ENCODE measurements at places on chromosomes 2 and 18.

DNA sequence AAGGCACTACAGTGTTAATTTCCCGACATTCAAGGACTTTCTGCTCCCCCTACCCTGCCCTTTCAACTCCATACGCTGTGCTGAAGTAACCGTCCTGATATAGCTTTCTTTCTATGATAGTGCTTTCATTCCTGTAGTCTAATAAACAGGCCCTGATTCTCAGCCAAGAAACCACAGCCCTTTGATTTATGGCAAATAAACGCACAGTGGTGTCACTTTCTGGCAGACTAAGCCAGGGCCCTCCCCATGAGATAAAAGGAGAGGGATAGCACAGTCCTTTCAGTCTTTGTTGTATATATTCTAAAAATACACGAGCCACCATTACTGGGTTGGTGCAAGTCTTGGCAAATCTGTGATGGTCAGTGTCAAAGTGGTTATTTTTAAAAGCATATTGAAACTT lies 291.2 kb downstream of the ALPK2 start:
- no peak for DNase-seq

DNA sequence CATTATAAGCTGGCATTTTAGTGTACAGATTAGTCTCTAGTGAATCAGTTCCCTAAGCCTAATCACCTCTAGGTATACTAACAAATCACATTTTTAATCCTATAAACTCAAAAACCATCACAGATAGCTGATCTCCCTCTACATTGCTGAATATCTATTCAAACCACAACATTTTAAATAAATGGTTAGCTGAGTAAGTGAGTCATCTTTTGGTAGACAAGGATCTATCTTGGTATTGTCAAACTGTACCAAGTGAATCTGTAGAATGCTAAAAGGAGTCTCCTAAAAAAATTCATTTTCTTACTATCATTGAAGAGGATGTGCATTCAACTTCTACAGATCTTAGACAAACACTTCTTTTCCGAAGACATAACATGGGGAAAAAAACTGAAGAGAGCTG lies 40.7 kb downstream of the INO80D start:
- DNase-seq, result no peak

DNA sequence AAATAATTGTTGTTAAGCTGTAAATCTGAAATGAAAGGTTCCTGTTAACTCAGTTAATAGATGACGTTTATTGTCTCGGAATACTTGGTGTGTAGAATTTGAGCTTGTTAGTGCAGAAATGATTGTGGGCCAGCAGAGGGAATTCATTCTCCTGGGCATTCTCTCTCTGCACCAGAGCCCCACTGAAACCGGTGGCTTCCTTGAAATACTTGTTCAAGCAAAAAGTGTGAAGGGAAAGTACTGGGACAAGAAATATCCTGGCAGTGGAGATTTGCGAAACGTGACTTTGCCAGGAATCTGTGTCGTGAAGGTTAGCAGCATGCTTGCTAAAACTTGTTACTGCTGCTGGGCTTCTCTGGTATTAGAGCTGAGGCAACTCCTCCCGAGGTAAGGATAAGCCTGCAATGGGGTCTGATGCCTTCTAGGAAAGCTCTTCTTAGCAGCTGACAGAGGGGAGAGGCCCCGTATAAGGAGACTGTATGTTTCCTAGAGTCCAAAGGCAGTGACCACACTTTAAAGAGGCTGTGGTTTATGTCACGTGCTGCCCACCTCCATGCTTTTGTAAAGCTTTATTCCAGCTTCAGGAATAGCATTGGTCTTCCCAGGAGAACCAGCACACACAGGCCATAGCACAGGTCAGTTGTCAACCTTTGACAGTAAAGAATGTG lies 2.0 kb downstream of the ITGA6 start:
- no peak for DNase-seq

GRCh38 chr2:209431701-209432100 lies 7.9 kb downstream of the MAP2 start:
- DNase-seq, result no peak

- DNase-seq, result no peak
Measured at GRCh38 chr18:38572554-38573111, 1007.0 kb upstream of the CELF4 start.

- no peak for DNase-seq
Measured at GRCh38 chr2:127463155-127463991, 45.1 kb downstream of the PROC start.

GRCh38 chr2:218781691-218782527 lies at the start of gene CYP27A1:
CYP27A1 (plus strand) TSS chr2:218782147; CDS start chr2:218782183, 36 bp downstream.
- no peak for DNase-seq

DNA sequence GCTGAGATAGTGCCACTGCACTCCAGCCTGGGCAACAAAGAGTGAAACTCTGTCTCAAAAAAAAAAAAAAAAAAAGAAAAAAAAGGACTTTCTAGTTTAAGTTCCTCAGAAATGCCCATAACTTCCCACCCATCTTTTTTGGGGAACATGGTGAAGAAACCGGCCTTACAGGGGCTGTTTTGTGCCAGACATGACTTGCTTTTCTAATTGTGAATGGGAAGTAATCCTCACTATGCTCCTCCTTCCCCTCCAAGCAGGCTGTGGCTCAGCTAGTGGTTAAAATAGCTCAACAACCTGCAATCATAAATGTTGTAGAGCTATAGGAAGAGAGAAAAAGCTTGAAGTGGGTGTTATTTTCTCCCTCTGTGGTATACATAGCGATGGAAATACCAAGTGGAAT lies 34.1 kb upstream of the OLA1 start:
- DNase-seq, result no peak

DNA sequence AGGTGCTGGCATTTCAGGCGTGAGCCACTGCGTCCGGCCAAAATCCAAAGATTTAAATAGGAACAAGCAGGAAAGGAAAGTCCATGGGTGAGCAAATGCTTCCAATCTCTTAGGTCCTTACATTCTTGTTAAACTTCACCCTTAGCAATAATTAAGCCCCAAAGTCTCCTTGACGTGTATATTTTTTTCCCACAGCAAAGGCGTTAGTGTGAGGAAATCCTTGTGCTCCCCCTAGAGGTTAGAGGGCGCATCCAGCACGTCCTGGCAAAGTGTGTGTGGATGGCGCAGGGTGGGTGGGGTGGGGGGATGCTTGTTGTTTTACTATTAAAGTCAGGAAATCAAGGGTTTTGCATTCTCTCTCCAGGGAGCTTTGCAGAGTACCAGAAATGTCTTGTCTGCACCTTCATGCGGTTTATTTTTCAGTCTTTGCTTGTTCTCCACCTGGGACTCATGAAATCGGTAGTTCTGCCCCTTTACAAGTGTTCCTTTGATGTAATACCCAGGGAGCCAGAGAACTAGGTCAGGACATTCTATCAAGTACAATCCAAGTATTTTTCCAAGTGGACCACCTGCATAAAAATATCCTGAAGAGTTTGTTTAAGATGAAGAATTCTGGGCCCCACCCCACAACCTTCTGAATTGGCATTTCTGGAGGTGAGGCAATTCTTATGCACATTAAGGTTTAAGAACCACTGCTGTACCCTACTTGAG lies 22.2 kb upstream of the ITSN2 start:
- DNase-seq, result no peak

GRCh38 chr2:50752237-50752636 lies 279.7 kb downstream of the NRXN1 start:
- DNase-seq, result no peak

DNA sequence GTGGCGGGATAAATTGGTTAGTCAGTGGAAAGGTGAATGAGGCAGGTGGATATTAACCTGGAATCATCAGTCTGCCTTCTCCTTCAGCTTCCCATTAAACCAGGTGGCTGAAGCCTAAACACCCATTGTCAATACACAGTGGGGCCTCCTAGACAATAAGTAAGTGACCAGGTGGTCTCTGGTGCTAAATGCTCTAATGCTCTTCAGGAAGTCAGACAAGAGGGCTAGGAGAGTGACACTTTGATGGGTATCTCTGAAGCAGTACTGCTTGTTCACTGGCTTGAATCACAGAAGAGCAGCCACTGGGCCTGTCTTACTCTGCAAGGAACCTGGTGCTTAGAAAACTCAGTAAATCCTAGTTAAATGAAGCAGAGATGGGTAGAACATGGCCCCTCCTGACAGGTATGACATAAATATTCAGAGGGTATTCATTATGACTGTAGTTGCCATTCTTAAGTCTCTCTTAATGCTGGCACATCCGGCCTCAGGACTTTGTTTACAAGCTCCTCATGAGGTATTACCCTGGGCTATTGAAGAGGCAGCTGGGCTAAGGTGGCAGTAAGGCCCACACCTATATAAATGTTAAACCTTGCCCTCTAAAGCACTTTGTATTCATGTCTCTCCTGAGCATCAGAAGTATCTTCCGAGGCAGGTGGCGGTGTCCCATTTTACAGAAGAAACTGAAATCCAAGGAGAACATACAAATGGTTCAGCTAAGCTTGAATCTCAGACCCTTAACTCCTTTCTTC lies 104.9 kb downstream of the NCK2 start:
- DNase-seq, result no peak

GRCh38 chr2:167853717-167854116 lies 393.7 kb downstream of the STK39 start:
- DNase-seq, result no peak

DNA sequence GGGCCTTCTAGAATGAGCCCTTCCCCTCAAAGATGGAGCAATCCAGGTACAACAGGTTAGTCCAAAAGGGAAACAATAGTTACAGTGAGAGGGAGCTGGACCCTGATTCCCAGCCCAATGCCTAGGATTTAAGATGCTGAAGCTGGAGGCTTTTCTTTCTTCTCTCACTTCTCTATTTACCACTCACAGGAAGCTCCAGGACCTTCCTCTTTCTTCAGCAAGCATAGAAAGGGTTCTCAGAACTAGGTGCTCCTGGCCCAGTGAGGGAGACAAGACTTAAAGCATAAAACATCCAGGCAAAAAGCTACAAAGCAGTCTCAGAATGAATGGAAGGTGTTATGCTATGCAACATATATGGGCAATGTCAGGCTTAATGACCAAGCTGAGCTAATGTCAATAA lies 279.0 kb downstream of the SRBD1 start:
- DNase-seq, result no peak

DNA sequence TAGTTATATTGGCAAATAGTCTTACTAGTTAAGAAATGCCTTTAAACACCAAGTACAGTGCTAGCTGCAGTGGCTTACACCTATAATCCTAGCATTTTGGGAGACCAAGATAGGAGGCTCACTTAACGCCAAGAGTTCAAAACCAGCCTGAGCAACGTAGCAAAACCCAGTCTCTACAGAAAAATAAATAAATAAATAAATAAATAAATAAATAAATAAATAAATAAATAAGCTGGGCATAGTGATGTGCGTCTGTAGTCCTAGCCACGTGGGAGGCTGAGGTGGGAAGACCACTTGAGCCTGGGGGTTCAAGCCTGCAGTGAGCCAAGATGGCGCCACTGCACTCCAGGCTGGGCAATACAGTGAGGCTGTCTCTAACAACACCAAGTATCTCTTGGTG lies 158.6 kb upstream of the ALPP start:
- no peak for DNase-seq

- DNase-seq, result no peak
Measured at GRCh38 chr2:235954281-235954680, 213.9 kb downstream of the GBX2 start.

- no peak for DNase-seq
Measured at GRCh38 chr18:36590621-36591580, 237.9 kb downstream of the TPGS2 start.

Data from GOT3 (cell line).